ENCODE measurements at places on chromosomes 5 and 9. TPM values are rescaled to one million over a fixed set of nuclear protein-coding genes. Genes with fewer than 3 reads are reported as not detected.
A peak's percentile ranks its signal among the peaks of the same experiment; 100 is the strongest.

The PCDHB13 gene
- total RNA-seq: 0.05 TPM

- DNase-seq: no peak
Measured at GRCh38 chr5:146273109-146273508, 65.5 kb upstream of the POU4F3 start.

DNA sequence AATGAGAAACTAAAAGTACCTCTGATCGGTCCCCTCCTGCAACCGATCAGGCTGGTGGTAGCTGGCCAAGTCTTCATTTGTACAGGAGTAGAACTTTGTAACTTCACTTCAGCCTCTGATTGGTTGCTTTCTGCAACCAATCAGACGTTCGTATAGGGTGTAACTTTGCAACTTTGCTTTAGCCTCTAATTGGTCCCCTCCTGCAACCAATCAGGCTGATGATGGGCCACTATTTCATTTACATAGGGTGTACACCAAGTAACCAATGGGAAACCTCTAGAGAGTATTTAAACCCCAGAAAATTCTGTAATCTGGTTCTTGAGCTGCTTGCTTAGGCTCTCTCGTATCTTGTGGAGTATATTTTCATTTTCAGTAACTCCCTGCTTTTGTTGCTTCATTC lies 445.5 kb downstream of the MED10 start:
- DNase-seq: no peak

- DNase-seq: no peak
Measured at GRCh38 chr9:97293207-97293721, 14.2 kb upstream of the CCDC180 start.

- DNase-seq: no peak
Measured at GRCh38 chr9:132241483-132241839, 79.6 kb downstream of the NTNG2 start.

DNA sequence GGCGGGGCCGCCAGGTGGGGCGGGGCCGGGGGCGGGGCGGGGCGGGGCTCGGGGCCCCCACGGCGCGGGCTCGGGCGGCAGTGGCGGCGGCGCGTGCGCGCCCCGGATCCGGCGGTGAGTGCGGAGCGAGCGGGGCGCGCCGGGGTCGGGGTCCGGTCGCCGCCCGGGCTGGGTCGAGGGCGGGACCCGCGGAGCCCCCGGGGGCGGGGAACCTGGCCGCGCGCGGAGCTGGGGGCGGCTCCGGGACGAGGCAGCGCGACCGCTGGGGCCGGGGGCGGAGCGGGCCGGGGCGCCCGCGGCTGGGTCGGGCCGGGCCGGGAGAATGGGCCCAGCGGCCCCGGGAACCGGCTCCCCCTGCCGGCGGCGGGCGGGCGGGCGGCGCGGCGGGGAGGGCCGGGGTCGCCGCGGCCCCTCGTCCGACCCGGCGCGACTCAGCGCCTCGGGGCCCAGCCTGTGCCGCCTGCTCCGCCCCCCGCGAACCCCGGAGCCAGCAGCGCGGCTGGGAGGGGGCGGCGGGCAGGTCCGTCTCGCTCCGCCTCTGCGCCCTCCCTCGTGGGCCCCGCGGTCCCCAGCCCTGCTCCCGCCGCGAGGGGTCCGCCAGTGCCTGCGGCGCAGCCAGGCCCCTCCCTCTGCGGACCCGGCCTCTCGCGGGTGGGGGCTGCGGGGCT lies 3.1 kb downstream of the EGFL7 start:
- DNase-seq: no peak

- no peak for DNase-seq
Measured at GRCh38 chr5:64836190-64836755, 67.5 kb downstream of the CWC27 start.

DNA sequence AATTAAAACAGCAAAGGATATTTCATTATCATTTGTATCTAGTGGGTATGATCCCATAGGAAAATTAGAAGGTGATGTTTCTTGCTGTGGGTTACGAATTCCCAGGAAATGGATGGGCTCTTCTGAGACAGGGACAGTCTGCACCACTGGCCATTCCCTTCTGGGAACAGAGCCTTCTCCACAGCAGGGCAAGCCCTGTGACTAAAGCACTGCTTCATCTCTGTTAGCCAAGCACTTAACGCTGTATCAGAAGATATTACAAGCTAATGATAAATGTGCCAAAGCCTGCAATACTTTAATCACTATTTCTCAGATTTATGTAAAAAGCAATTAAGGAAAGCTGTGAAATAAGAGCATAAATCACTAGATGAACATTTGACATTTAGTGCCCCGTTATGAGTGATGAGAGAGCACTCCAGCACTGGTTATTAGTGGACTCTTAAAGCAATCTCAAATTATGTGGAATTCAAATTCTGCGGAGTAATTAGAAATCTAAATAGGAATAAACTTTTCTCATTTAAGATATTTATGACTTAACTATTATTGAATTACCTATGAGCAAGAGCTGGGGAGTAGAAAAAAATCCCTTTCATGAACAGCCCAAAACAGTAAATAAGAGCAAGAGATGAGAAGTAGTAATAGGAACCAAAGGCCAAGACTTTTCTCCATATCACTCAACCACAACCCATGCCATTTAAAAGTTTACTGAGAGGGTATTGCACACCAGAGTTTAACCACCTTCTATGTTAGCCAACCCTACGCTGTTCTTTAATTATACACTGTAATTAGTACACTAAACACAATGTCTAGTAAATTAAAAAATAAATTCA lies 49.2 kb downstream of the FAM240B start:
- no peak for DNase-seq

DNA sequence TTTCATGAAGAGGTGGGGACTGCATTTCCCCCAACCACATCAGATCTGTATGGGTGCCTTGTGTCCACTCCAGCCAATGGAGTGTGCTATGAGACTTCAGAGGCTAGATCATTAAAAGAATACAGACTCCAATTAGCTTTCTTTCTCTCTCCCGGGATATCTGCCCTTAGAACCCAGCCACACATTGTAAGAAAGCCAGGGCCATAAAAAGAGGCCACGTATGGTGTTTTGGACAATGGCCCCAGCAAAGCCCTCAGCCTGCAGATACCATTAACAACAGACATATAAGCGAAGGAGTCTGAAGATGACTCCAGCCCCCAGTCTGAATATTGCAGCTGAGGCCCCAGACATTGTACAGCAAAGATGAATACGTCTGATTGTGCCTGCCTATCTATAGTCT lies 21.5 kb downstream of the IL6ST start:
- no peak for DNase-seq

- no peak for DNase-seq
Measured at GRCh38 chr9:83384214-83384613, 154.0 kb downstream of the FRMD3 start.

The ARID3C gene
- not detected for total RNA-seq

- DNase-seq: peak; percentile 50
Measured at GRCh38 chr9:37466037-37466709, 923 bp upstream of the ZBTB5 start.

DNA sequence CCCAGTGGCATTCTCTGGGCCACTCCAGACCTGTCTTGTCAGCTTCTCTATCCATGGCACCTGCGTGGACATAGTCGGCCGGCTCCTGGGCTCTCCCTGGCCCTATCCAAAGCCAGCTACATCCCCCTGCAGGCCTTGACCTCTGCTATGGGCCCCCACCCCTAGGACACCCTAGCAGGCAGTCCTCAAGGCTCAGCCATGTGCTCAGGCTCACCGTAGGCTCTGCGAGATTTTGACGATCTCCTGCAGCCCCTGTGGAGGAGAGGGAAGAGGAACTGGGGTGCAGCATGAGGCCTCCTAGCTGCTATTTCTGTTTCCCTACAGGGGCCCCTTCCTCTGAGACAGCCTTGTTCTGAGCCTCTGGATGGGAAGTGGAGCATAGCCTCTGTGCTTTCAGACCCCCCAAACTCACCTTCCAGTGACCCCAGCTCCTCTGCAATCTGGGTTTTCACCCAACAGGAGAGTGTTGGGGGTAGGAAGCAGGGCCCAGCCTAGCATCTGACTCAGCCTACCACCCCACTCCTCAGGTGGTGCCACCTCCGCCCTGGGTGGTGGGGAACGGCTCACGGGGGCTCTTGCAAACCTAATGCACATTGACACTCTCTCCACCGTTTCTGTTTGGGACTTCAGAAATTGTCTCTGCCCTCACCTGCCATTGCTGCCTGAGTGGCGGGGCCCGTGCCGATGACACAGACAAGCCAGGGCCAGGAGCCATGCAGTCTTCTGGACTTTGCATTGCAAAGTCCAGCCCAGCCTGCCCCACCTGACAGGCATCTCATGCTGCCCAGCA lies 36.7 kb downstream of the HRH2 start:
- DNase-seq: no peak

GRCh38 chr9:6459718-6460117 lies 46.7 kb downstream of the UHRF2 start:
- DNase-seq: no peak

GRCh38 chr5:95925939-95926338 lies 35.7 kb downstream of the ELL2 start:
- no peak for DNase-seq

GRCh38 chr9:97615439-97616072 lies 17.6 kb downstream of the TSTD2 start:
- DNase-seq: peak; percentile 78

The CARTPT gene
- total RNA-seq: not detected

- DNase-seq: no peak
Measured at GRCh38 chr9:69584759-69585158, 87.4 kb downstream of the APBA1 start.

The DAPK1 gene
- total RNA-seq: 39.0 TPM

DNA sequence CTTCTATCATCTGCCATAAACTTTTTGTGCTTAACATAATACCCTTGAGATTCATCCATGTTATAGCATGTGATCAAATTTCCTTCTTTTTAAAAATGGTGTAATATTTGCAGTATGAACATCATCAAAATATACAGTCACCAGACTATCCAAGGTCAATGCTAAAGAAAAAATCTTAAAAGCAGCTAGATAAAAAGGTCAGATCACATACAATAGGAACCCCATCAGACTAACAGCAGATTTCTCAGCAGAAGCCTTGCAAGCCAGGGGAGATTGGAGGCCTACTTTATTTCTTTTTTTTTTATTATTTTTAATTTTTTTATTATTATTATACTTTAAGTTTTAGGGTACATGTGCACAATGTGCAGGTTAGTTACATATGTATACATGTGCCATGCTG lies 37.2 kb downstream of the FAM170A start:
- no peak for DNase-seq
